ENCODE measurements at places on chromosomes 7 and 10.

GRCh38 chr7:94069162-94069739 is 65.1 kb upstream of the BET1 start:
- peak; percentile 55 for DNase-seq

DNA sequence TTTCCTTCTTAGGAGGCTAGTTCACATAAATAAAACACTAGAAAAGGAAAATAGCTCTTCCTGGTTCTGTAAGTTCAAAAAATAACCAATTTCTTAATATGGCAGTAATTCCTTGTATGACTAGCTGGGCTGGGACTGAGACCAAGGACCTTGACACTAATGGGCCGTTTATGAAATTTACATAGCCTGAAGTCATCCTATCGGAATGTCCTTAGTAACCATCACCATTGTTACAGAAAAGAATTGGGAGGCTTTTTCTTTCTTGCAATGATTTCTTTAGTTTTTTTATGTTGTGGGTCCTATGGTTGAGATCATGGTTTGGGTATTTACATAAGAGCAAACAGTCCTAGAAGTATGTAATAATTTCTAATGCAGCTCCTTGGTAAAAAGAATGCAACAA is 87.1 kb upstream of the HDAC9 start:
- peak; percentile 95 for DNase-seq

DNA sequence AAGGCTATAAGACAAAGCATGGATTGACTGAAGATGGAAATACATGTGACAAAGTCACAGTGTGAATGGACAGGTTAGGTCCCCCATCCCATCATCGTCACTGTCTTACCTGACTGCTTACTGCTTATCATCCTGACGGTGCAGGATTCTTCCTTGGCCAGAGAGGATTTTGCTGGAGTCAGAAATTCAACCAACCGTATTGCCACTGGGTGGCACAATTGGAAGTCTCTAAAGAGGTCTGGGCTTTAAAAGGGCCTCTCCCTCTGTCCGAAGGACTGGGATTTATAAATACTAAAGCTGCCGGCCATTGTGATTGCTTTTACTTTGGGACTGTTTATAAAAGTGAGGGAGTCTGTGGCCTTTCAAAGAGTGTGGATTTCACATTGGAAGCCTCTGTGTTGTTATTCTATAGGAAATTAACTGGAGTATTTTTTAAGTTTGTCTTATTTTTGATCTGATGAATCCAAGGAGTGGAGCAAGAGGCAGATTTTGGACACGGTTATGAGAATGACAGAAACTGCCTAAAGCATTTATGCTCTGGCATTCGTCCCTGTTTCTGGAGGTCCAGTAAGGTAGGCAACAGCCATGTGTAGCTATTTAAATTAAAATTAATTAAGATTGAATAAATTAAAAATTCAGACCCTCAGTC is 113.3 kb upstream of the CREB5 start:
- peak; percentile 61 for DNase-seq

DNA sequence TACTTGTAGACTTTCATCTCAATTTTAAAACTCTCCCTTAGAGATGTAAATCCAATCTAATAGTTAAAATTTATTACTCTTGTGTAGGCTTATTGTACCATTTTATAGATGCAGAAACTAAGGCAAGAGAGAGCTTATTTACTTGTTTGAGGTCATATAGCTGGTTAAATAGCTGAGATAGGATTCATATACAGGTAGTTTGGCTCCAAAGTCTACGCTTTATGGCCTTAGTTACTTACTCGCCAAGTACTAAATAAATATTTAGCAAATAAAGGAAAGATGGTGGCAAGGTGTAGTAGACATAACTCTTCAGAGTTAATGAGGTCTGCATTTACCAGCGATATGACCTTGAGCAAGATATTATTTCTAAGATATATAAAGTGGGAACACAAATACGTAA is 86.8 kb downstream of the HBP1 start:
- no peak for DNase-seq

DNA sequence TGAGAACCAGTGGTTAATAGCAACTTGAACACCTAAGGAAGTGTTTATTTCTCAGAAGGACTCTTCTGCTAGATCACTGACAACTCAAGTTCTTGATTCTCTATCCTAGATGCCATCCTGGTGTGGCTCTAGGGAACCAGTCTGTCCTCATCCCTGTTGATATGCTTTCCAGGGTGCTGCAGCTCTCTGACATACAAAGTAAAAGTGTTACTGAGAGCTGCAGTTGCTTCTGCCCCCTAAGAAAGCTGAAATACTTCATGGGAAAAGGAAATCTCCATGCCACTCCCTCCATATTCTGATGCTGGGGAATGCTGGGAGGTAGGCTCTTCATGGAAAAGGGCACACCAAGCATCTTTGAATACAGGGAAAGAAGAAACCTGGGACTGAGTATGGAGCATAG is 168.1 kb downstream of the KLF6 start:
- no peak for DNase-seq

- DNase-seq = no peak
Measured at GRCh38 chr7:70000737-70001348, 402.6 kb downstream of the AUTS2 start.

GRCh38 chr10:80484676-80485075 is 30.6 kb downstream of the TSPAN14 start:
- no peak for DNase-seq

DNA sequence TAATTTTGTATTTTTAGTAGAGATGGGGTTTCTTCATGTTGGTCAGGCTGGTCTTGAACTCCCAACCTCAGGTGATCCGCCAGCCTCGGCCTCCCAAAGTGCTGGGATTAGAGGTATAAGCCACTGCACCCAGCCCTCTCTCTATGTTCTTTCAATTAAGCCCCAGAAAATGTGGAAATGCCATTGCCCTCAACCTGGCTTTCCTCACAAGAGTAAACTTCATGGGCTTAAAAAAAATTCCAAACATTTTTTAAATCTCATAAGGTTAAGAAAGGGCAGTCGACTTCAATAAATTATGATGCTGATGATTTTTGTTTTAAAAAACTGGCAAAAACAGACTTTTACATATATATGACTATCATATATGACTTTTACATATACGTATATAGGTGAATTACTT is 107.6 kb downstream of the TES start:
- DNase-seq = peak; percentile 69

- no peak for DNase-seq
Measured at GRCh38 chr7:18535810-18536415, 40.4 kb downstream of the HDAC9 start.

- DNase-seq = no peak
Measured at GRCh38 chr10:86744067-86744725, 12.2 kb upstream of the BMPR1A start.

GRCh38 chr10:2927958-2928840 is 139.1 kb upstream of the PFKP start:
- peak; percentile 56 for DNase-seq

- peak; percentile 77 for DNase-seq
Measured at GRCh38 chr7:146412781-146413180, 296.2 kb downstream of the CNTNAP2 start.

DNA sequence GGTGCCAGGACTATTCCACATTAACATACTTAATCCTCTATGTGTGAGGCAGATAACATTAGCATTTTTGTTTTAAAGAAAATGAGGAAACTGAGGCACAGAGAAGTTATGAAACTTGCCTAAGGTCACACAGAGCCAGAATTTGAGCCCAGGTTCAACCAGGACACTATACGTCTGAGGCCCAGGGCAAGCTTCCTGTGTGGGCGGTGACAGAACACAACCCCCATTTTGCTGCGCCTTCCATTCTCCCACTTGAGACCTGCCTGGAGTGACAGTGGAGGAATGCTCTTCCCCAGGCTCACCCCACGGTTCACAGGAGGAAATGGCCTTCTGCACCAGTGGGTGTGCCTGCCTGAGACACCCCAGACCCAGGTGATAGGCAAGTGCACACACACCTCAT is 164.1 kb downstream of the SH3PXD2A start:
- no peak for DNase-seq

DNA sequence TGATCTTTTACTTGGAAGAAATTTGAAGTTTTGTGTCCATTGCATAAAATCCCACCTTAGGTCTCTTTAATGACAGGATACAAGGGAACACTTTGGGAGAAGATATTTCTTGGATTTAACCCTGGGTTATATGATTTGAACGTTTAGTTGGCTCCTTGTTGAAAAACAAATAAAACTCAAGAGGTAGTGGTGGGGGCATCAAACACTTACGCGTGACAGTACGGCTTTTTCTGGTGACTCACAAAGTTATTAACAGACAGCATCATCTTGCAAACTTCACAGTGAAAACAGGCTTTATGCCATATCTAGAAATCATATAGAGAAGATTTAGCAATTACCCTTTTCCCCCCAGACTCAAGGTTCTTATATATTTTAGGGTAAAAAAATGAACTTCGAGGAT is 699 bp downstream of the NRAP start:
- DNase-seq = peak; percentile 8

- DNase-seq = no peak
Measured at GRCh38 chr10:15672469-15672868, 47.3 kb downstream of the ITGA8 start.

DNA sequence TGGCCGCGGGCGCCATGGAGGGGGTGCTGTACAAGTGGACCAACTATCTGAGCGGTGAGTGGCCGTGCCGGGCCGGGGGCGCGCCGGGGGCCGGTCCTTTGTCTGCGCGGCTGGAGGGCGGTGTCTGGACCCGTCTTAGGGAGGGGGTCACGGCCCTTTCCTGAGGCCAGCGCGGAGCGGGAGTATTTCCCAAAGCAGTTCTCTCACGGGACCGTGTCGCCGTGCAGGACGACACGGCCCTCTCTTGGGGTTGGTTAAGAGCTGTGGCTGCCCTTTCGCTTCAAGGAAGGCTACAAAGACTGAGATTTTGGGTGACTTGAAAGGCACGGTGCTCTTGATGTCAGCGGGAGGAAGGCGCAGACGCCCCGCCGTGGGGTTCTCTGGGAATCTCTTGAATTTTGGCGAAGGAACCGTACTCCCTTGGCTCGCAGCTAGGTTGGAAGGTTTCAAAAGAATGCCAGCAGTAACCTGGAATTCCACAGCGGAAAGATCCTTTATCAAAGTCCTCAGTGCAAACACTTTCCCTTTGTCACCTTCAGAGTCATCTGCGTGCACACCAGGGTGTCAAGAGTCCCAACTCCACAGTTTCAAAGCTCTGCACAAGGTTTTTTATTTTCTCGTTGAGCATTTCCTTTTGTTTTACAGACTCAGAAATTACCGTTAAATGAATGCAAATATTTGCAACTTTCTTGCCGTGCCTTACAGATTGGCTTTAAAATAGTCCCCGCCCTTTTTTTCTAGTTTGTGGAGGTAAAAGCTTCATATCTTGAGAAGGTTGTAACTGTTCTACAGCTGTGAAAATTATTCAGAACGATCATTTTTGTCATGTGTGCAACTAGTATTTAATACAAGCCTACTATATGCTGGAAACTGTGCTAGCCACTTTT is 780 bp downstream of the PLEKHA8 start:
- peak; percentile 41 for DNase-seq

- peak; percentile 96 for DNase-seq
Measured at GRCh38 chr10:80498833-80499741, 38.6 kb upstream of the SH2D4B start.

GRCh38 chr10:124903111-124903510 is 38.8 kb upstream of the ZRANB1 start:
- no peak for DNase-seq

DNA sequence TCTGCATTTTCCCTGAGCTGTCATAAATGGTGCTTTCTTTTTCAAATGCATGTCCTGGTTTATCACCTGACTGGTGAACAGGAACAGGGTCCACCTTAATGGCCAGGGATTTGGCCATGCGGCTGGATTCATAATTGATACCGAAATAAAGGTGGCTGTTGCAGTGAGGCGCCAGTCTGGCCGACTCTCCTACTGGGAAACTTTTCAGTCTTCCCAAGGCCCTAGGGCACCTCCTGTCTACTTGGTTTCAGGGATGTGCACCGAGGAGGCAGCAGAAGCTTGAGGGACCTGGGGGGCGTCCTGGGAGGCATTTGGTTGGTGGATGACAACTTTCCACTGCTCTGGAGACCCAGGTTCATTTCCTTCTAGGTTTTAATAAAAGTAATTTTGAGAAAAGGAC is 46.4 kb upstream of the FIGNL1 start:
- no peak for DNase-seq

DNA sequence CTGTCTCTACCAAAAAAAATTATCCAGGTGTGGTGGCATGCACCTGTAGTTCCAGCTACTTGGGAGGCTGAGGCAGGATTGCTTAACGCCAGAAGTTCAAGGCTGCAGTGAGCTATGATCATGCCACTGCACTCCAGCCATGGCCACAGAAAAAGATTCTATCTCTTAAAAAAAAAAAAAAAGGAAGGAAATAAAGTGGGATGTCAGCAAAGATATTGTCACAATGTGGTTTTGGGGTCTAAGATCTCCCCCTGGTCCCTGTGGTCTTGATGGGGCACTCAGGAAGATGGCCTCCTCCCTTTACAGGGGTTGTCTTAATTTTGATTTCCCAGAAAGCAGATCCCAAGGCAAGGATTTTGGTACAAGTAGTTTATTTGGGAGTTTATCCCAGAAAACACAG is 7.4 kb upstream of the KAZALD1 start:
- DNase-seq = no peak

GRCh38 chr7:10998996-10999757 is 25.5 kb downstream of the PHF14 start:
- DNase-seq = no peak

DNA sequence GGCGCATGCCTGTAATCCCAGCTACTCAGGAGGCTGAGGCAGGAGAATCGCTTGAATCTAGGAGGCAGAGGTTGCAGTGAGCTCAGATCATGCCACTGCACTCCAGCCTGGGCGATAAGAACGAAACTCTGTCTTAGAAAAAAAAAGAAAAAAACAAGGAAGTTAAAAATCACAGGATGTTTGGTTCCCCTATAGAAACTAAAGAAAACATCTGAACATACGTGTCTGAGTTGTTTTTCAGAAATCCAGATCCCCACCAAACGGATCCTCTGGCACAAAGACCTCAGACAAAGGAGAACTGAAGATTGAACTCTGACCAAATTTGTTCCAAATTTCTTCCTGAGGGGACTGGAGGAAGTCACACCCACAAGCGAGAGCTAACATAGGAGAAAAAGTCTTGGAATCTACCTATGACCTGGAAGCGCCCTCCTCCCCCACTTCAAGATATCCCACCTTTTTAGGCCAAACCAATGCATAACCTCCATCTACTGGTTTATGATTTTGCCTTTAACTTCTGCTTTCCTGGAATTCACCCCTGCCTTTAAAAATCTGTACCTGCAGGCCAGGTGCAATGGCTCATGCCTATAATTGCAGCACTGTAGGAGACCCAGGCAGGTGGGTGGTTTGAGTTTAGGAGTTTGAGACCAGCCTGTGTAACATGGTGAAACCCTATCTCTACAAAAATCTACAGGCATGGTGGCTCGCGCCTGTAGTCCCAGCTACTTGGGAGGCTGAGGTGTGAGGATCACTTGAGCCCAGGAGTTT is 19.7 kb upstream of the SIRT1 start:
- DNase-seq = no peak

DNA sequence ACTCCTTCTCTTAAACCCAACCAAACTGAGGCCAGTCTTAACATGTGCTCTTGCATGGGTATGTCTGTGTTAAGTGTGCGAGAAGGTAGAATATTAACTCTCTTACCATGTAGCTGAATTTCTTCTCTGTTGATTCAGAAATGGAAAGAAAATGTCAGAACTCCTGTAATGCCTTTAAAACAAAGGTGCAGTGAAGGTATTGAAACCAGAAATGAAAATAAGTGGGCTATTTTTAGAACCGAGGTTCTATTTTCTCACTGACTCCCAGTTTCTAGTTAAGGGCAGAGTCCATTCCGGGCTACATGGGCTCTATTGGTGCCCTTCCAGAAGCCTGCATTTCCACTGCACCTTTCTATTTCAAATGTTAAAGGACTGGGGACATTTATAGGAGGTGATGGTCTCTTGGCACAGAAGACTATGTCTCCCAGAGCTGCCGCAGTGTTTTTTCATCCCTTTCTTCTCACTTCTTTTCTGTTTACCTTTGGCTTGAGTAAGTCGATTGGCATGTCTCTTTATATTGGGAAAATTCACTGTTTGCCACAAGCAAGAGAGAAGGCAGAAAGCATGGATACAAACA is 174.9 kb downstream of the LRMDA start:
- no peak for DNase-seq

Data from fibroblast of skin of right biceps (primary cell).